ENCODE measurements at places on chromosomes 11 and 22.

DNA sequence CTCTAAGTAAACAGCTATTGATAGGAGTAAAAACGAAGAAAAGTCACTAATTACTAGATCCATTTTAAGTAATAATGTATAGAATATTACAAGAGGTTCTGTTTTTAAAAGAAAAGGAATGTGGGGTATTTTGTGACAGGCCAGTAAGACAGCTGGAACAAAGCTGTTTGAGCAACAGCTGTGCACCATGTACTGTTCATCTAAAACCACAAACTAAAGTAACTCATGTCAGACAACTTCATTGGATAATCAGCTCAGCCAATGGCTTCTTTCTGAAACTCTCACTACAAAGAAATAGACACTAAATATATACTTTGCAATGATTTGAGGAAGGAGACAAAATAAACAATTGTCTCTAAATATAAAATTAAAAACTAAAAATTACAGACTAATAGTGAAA lies 16.1 kb downstream of the RRAS2 start:
- DNase-seq = no peak

GRCh38 chr11:129637473-129637872 lies 178.2 kb upstream of the TMEM45B start:
- no peak for DNase-seq

GRCh38 chr11:59267736-59268475 lies 55.2 kb upstream of the MPEG1 start:
- no peak for DNase-seq

- DNase-seq = no peak
Observed at GRCh38 chr11:118318581-118319336, 14.2 kb downstream of the CD3E start.

GRCh38 chr11:67615728-67616430 lies 9.1 kb downstream of the NDUFV1 start:
- DNase-seq = no peak

DNA sequence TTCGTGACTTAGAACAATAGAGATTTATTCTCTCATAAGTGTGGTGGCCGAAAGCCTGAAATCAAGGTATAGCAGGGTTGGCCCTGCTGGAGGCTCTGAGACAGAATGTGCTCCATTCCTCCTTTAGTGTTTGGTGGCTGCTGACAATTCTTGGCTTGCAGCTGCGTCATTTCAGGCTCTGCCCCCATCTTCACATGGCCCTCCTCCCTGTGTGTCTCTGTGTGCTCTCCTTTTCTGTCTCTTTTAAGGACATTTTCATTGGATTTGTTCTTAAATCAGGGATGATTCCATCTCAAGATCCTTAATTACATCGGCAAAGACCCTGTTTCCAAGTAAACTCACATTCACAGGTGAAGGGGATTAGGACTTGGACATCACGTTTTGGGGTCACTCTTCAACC lies 10.2 kb upstream of the APOL6 start:
- DNase-seq = no peak

GRCh38 chr11:9462806-9463537 lies 2.2 kb downstream of the ZNF143 start:
- no peak for DNase-seq

- DNase-seq = no peak
Observed at GRCh38 chr11:123286761-123287160, 91.7 kb upstream of the CLMP start.

DNA sequence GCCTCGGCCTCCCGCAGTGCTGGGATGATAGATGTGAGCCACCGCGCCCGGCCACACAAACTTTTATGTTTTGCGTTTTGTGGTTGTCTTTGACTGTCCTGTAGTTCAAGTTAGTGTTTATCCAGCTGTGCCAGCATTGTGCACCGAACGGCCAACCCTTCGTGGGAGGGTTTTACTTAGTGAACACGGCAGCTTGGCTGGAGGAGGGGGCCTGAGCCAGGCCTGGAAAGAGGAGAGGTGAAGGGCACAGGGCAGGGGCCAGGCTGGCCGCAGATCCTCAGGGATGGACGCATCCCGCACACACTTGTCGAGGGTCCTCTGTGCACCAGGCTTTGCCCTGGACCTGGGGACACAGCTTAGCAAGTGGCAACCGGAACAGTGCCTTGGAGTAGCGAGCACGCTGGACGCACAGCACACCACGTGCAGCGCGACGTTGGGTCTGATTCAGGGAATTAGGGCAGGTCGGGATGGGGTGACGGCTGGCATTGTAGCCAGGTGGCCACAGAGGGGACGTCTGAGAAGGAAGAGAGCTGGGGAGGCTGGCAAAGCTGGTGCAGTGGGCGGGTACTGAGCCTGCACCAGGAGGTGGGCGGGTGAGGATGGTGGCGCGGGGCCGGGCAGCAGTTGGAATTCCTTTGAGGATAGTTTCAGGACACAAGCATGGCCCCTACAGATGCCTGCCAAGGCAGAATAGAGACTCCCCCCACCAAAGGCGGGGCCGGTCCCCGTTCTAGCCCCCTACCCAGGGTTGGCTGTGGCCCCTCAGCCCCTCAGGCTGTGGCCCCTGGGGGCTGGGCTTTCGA lies 13.4 kb downstream of the EPS8L2 start:
- no peak for DNase-seq

DNA sequence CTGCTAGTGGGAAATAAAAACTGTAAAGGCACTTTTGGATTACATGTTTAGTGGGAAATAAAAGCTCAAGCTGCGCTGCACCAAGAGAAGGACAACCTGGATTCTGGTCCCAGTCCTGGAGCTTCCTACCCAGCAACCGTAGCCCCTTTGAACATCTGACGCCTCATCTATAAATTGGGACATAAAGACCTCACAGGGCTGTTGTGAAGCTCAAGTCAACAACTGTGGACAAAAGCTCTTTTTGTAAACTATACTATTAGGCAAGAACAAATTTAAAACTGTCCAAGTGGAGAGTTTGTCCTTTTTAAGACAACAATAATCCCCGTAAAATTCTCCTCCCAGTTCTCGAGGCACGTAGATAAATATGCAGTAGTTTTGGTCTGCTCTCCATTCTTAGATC lies 17.6 kb upstream of the PCF11 start:
- no peak for DNase-seq

DNA sequence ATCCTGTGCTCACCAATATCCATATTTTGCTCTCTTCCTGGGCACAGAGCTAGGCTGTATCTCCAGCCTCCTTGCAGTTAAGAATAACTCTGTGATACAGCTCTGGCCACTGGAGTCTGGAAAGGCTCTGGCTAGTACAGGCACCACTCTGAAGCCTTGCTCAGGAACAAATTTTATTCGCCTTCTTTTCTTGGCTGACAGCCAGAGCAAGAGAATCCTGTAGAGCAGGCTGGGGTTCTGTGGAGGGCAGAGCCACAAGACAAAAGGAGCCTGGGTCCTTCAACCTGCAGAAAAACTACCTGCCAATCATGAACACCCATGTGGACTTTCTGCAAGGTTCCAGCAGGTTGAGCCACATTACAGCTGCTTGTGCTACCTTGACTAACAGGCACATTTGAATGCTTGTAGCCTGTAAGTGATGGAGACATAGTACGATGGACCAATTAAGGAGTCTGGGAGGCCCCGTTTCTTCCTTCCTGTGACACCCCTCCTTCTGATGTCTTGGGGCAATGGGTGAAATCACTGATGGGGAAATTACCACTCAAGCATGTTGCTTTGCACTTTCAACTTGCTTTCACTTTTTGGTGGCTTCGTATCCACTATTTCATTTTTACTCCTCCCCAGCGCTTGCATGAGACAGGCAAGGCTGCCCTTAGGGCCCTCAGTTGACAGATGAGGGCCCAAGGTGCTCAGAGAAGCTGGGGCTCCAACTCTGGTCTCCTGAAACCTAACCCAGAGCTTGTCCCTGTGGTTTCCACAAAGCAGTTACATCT lies 267.2 kb upstream of the SYN3 start:
- DNase-seq = no peak

GRCh38 chr11:42490506-42490905 lies 821.3 kb upstream of the API5 start:
- DNase-seq = no peak

Data from RWPE2 (cell line).